ENCODE measurements at places on chromosomes 13 and 19.

- DNase-seq: no peak
Observed at GRCh38 chr19:31818798-31819105, 469.5 kb upstream of the TSHZ3 start.

GRCh38 chr13:21541271-21541670, 62.7 kb downstream of the MICU2 start:
- DNase-seq: no peak

DNA sequence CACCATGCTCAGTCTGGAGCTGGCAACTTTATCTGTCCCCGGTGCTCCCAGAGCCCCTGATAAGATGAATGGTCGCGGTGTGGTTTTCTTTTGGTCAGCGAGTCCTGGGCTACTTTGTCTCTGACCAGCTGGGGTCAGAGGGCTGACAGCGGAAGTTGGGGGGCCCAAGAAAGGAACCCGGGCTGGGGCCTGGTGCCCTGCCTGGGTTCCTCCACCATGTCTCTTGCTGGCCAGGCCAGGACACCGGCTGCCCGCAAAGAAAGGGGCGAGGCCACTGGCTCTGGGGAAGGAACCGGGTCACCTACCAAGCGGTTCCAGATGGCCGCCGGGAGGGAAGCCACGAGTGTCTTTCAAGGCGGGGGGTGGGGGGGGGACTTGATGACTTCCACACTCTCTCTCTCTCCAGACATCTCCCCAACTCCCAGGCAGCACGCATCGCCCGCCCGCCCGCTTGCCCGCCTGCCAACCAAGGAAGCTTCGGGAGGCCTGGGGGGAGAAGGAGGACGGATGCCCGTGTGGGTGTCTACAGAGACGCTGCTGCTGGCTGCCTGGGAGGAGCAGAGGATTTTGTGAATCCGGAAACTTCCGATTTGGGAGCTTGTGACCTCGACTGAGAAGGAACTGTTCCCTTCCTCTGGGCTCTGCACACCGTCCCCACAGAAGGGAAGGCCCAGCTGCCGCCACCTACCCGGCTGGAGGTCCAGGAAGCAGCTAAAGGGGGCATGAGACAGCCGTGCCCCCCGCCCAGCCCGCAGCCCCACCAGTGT, 1.1 kb downstream of the PIP5K1C start:
- DNase-seq: peak; percentile 73

GRCh38 chr13:41543664-41544300, 86.4 kb downstream of the RGCC start:
- no peak for DNase-seq

DNA sequence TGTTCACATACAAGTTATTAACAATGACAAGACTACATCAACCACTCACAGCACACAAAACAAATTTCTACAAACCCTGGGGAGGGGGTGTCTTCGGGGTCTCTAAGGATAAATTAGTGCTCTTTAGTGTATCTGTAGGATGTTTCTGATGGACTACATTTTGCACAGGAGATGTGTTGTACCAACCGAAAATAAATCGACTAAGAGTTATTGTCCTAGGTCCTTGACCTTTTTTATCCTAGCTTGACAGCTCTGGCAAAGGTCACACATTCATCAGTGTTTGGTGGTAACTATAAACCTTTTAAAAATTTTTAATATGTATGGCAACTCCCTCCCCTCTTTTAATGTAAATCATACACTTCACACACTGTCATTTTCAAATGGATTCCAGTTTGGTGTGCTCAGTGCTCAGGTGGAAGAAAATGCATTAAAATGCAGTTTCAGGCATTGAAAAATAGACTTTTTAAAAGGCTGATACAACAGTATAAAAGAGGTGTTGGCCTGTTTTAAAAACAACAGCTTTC, 7.7 kb downstream of the ZIC5 start:
- no peak for DNase-seq

DNA sequence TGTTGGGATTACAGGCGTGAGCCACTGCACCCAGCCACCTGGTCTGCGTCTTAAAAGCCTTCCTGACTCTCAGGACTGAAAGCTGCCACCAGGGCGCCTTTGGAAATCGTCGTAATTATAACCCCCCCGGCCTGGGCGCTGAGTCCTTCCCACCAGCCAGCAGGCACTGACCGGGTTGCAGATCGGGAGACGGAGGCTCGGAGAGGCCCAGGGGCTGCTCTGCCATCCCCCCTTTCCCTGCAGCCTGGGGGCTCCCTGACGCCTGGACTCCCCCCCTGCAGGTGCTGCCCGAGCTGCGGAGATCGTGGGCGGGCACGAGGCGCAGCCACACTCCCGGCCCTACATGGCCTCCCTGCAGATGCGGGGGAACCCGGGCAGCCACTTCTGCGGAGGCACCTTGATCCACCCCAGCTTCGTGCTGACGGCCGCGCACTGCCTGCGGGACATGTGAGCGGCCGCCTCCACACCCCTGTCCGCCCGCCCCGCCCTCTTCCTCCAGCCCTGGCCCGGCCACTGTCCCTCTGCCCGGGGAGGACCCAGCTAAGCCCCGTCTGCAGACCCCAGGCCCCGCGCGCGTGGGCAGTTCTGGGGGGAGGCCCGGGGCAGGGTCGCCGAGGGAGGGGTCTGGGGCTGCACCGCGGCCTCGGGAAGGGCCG, 2.5 kb downstream of the PRTN3 start:
- no peak for DNase-seq

DNA sequence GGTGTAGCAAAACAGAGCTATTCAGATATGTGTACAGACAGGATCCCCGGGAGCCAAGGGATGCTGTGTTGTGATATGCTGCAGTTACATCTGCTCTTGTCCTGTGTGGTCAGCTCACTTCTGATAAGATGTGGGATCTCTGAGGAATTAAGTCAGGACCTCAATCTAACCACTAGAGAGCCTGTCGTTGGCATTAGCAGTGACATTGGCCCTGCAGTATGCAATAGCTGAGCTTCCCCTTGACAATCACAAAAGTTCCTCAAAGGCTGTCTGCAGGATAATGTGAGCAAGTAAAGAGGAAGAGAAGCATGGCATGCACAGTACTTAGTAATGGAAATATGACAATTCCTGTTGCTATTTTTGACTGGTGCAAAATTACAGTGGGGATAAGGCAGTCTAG, 203.4 kb upstream of the MIR17HG start:
- DNase-seq: peak; percentile 91

- DNase-seq: no peak
Observed at GRCh38 chr19:38148337-38148736, 75.7 kb downstream of the DPF1 start.

DNA sequence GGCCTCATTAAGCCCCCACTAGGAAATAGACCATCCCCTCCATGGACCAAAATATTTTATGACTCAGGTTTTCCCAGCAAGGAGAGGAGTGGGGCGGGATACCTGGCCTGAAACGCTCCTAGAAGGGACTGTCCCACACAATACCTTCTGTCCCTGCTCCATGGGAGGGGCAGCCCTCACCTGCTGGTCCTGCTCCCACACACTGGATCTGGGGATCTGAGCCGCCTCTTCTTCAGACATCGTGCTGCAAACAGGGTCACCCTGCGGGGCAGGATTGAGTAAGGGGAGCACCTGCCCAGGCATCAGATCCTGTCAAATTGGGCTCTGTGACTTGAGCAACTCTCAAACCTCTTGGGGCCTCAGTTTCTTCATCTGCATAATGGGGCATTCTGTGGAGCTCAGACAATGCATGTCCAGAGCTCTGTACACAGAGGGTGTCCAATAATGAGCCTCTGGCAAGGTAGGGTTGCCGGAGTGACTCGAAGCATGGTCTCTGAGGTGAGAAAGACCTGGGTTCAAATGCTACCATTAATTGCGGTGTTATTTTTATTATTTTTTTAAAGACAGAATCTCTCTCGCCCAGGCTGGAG, 1.1 kb downstream of the PLIN5 start:
- DNase-seq: no peak

DNA sequence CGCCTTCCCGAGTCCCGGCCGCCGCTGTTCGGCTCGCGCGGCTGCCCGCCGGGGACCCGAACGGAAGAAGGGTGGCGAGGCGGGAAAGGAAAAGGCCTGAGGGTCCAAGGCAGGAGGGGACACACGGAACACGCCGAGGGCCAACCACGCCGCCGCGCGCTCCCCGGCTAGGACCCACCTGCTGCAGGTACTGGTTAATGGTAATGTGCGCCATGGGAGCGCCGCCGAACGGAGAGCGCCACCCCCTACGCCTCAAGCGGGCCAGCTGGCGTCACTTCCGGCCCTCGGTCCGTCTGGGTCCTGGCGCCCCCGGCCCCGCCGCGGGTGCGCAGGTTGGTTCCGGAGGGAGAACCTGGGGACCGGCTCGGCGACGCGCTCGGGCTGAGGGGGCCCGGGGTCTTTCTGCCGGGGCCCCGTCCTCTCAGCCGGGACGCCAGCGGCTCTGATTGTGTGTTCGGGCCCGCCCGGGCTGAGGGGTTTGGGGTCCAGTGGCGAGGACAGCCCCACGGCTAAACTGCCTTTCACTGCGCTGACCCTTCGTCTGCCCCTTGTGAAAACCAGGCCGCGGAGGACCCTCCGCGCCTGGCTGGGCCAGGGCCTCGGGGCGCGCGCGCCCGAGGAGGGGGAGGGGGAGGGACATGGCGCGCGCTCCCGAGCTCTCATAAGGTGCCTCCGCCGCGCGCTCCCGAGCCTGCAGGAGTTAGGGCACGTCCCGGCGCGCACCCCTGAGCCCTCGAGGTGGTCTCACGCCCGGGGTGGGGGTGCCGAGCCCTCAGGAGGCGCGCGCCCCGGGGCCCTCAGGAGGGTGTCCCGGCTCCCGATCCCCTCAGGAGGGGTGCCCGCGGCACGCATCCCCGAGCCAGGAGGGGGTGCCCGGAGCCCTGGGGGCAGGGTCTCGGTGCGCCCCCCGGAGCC, at the start of gene PCID2:
Gene PCID2 (minus strand): TSS at position 249 of the 915 bp plus-strand sequence. CDS start 35 bp downstream, at position 214.
- peak; percentile 93 for DNase-seq

DNA sequence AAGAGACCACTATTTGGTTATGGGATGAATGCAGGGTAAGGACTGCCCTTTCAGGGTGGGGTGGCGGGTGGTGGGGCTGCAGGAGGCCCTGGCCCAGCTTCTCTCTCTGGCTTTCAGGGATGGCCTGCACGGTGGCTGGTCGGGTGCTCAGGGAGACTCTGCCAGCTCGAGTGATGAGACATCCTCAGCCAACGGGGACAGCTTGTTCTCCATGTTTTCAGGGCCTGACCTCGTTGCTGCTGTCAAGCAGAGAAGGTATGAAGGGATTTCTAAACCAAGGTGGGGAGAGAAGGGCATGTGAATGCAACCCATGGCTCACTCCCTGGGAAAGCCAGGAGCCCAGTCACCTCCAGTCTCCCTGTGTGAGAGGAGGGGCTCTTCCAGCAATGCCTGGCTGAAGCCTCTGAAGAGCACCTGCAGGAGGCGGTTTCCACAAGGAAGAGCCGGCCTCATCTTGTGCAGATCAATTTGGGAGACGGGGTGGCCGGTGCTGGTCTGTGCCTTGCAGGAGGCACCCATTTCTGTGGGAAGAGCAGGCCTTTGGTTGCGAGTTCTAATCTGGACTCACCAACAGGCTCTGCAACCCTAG, 16.0 kb upstream of the GPI start:
- no peak for DNase-seq

DNA sequence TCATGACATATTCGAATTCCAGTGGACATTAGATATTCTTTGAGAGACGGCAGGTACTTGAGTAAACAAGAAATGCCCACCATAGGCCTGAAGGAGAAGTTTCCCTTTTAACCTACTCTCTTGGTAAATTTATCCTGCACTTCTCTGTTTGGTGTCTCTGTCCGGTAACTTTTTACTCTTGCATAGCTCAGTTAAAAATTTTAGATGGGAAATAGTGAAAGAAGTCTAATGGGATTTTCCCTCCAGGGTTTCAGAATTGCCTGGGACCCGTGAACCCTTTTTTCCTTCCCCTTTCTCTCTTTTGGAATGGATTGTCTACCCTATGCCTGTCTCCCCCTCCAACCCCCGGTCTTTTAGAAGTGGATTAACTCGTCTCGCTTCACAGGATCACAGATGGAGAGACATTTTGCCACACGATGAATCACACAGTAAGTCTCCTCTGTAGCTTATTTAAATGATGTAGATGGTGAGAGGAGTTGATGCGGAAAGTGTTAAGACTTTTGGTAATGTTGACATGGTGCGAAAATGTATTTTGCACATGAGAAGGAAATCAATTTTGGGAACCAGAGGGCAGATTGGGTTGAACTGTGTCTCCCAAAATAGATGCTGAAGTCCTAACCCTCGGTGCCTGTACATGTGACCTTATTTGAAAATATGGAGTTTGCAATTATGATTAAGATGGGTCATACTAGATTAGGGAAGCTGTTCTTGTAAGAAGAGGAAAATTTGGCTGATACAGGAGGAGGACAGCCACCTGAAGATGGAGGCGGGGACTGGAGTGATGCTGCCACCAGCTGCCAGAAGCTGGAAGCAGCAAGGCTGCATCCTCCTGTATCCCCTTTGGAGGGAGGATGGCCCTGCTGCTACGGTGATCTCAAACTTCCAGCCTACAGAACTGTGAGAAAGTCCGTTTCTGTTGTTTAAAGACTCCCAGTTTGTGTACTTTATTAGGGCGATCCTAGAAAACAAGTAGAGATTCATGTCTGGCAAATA, 711 bp upstream of the MIPEP start:
- peak; percentile 40 for DNase-seq

GRCh38 chr13:81051873-81052272, 710.9 kb upstream of the SPRY2 start:
- peak; percentile 26 for DNase-seq

DNA sequence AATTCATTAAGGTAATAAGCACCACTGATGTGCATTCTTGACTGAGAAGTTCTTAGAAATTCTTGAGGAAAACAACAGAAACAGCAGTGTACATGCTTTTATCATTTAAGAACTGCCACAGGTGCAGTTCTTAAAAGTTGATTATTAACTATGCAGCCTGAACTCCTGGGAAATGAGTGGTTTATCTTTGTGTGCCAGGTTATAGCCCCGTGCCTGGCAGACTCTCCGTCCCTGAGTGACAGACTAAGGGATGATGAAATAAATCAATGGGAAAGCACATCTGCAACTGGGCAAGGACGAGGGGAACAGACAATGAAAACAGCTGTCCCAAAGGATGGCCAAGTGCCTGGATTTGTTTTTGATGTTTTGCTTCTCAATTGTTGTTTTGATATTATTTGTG, 84.4 kb upstream of the SPATA13 start:
- DNase-seq: no peak

DNA sequence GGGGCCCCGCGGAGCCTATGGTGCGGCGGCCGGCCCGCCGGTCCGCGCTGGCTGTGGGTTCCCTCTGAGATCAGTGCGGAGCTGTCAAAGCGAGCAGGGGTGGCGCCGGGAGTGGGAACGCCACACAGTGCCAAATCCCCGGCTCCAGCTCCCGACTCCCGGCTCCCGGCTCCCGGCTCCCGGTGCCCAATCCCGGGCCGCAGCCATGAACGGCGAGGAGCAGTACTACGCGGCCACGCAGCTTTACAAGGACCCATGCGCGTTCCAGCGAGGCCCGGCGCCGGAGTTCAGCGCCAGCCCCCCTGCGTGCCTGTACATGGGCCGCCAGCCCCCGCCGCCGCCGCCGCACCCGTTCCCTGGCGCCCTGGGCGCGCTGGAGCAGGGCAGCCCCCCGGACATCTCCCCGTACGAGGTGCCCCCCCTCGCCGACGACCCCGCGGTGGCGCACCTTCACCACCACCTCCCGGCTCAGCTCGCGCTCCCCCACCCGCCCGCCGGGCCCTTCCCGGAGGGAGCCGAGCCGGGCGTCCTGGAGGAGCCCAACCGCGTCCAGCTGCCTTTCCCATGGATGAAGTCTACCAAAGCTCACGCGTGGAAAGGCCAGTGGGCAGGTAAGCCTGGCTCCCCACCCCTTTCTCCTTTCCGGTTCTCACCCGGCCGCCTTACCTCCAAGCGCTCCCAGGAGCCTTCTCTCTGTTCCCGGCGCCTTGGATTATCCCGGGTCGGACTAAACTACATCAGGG, at the start of gene PDX1:
Gene PDX1 (plus strand): TSS at position 67 of the 743 bp plus-strand sequence. CDS start 139 bp downstream, at position 206.
- DNase-seq: no peak

- peak; percentile 25 for DNase-seq
Observed at GRCh38 chr13:42547612-42548011, 26.3 kb upstream of the TNFSF11 start.

GRCh38 chr19:11279505-11280236, 16.3 kb upstream of the TSPAN16 start:
- peak; percentile 90 for DNase-seq
